ENCODE measurements at places on chromosomes 2 and 18.
A peak's percentile ranks its signal among the peaks of the same experiment; 100 is the strongest.

- no peak for DNase-seq
Measured at GRCh38 chr2:241788572-241788971, 11.9 kb downstream of the GAL3ST2 start.

GRCh38 chr2:111119822-111120252, 877 bp upstream of the BCL2L11 start:
- no peak for DNase-seq

DNA sequence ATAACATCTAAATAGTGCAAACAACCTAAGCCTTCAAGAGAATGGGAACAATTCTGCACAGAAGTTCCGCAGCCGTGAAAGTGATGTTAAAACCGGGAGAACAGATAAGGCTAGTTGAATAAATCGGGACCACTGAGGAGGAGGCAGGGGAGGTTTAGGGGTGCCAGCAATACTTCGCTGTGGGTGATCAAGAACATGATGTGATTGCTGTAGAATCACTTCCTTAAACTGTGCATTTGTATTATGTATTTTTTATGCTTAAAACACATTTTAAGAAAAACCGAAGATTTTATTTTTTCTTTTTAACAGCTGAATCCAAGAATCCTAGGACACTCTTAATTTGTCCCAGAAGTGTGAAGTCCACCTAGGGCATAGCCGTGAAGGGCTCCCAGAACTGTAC, 33.6 kb downstream of the TTC32 start:
- no peak for DNase-seq

GRCh38 chr18:60372596-60372995, at the start of gene MC4R:
Gene MC4R (minus strand): TSS chr18:60372775. CDS start chr18:60372349, 426 bp downstream.
- DNase-seq, result no peak

- DNase-seq, result no peak
Measured at GRCh38 chr2:150792780-150793300, 305.4 kb upstream of the RND3 start.

DNA sequence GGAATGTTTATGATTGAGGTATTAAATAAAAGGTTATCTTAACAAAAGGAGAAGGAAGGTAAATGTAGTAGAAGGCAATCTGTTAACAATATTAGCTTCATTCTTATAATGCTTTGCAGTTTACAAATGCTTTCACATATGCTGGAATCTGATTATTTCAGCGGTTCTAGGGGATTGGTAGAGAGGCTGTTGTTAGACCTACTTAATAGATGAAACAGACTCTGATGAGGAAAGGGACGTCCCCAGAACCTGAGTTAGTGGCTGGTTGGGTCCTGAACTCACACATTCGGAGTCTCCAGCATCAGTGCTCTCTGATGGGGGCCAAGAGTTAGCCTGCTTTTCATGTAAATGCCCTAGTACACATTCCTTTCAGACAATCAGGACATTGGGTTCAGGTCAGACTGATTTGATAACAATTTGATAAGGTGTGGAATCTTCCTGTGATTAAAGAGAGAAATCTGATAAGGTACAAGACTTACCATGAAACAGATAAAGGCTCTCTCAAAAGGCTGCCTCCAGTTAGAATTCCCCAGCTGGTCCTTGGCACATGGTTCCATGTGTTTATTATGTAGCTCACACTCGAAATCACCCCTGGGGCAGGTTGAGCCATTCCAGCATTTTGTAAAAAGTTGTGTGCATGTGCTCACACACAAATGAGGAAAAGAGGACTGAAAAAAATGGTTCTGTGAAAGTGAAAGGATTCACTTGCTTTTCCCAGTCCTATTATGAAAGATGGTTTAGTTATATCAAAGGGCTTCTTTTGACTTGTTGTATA, 103.1 kb downstream of the GPD2 start:
- no peak for DNase-seq

GRCh38 chr2:128425731-128426620, 107.3 kb upstream of the HS6ST1 start:
- no peak for DNase-seq

DNA sequence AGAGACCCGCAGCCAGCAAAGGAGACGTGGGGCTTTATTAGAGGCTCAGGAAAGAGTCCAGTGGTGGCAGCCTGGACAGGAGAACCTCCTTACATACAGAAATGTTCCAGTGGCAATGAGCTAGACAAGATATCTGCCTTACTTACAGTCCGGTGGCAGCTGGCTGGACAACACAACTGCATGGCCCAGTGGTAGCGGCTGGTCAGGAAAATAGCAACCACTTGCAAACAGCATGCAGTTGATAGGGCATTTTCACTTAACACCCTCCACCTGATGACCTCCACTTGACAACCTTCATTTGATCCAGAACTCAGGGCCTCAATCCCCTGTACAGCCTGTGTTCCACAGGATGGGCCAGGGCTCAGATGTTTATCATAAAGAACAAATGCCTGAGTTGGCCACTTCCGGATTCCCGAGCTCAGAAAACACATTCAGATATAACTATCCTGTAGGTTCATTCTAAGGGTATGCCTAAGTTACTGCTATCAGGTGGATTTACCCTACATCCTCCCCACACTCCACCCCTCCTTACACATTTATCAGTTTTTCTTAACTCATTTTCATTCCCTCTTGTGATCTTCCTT, 63.3 kb upstream of the ITPRID2 start:
- no peak for DNase-seq

- no peak for DNase-seq
Measured at GRCh38 chr2:73852020-73852419, 23.3 kb downstream of the STAMBP start.

- DNase-seq, result no peak
Measured at GRCh38 chr2:188114014-188114413, 177.7 kb upstream of the GULP1 start.

GRCh38 chr2:240355001-240355891, 80.2 kb upstream of the GPC1 start:
- no peak for DNase-seq

- DNase-seq, result no peak
Measured at GRCh38 chr2:7116511-7116910, 199.3 kb downstream of the RNF144A start.

GRCh38 chr2:227461811-227462461, 10.0 kb upstream of the AGFG1 start:
- no peak for DNase-seq

DNA sequence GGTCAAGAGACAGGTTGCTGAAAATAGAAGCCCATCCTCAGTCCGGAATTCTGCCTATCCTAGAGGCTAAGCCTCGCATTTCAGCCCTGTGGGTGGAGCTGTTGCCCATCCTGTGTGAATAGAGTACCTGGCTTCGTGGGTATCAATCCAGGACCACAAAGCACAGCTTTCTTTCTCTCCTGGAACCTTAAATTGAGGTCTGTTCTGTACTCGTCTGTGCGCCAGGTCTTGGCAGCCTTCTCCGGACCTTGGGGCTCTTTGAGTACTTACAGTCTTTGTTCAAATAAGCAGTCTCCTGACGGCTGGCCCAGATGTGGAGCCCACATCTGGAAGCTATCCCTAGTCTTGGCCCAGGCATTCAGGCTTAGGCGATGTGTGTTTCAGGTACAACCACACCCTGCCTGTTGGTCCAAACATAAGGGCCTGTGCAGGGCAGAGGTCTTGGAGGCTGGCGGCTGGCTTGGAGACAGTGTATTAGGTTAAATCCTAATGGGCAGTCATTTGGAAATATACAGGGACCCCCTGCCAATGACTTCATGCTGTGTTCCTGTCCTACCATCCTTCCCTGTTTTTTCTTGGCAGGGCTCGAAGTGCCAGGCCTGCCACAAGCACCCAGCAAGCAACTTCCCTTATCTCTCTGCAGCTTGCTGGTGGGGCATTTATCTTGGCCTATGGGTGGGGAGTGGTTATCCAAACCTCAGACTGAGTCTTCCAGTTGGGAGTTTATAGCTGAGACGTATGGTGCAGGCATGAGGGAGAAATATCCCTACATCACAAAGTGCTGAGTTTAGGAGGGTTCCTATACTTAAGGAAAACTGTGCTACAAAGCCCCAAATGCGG, 294.1 kb downstream of the BCL2 start:
- DNase-seq, result no peak

DNA sequence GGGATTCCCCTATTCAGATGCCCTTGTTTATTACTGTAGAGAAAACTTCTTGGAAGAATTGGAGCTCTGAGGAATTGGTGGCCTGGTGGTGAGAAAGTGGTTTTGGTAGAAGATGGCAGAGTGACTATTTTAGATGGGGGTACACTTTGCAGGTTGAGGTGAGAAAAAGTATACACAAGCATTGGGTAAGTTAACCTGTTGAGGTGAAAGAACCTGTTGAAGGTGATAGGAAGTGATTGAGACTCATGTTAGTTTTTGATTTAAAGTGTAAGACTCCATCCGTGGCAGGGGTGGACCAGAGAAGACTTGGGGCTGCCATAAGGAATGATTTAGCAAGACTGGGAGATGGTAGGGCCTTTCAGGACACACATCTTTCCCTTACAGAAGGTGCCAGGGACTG, 3.1 kb downstream of the CCT7 start:
- no peak for DNase-seq

DNA sequence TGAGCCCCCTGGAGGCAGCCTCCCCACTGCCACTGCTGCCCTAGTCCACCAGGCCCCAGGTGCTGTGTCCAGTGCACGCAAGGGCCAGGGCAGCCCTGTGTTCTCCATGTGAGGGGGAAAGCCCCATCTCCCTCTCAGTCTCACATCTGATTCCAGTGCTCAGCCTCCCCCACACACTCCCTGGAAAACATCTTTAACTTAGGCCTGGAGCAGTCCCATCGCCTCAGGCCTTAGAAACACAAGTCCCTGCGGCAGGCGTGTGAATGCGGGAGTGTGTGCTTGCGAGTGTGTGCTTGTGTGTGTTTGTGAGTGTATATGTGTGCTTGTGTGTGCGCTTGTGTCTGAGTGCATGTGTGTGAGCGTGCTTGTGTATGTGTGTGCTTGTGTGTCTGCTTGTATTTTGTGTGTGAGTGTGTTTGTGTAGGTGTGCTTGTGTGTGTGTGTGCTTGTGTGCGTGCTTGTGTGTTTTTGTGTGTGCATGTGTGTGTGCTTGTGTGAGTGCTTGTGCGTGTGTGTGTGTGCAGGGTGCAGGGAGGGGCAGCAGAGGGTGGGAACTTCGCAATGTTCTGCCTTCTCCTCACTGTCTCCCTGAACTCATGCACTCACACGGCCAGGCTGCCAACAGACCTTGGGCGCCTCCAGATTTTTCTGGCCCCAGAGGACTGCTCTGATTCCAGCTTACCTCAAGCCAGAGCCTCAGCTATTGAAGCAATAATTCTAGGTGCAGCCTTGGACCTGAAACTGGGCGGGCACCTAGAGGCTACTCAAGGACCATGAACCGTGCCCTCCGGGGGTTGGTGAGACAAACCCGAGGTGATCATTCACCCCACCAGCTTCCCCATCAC, 139.6 kb downstream of the CABLES1 start:
- DNase-seq, result no peak

- DNase-seq, result no peak
Measured at GRCh38 chr2:44326548-44327264, 34.6 kb downstream of the PREPL start.

- DNase-seq, result peak; percentile 10
Measured at GRCh38 chr2:195533771-195534642, 123.0 kb upstream of the SLC39A10 start.

DNA sequence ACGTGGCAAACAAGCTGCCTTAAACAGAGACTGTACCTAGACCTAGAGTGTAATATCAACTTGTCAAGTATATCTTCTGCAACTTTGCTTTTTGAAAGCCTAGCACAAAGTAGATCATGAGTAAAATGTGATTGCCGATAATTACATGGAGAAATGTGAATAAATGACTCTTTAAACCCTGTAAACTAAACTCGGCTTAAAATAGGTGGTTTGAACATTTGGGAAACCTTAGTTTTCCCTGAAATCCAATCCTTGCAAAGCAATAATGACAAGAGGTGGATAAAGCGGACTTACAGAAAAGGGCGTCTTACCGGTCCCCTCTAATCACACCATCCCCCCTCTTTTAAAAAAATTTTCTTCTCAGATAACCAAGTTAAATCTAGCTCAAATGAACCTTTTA, 549 bp upstream of the PSMD14 start:
- DNase-seq, result no peak

GRCh38 chr2:129619471-129619870, 360.0 kb upstream of the RAB6C start:
- DNase-seq, result no peak

- no peak for DNase-seq
Measured at GRCh38 chr18:58856881-58857280, 7.8 kb upstream of the ZNF532 start.

- no peak for DNase-seq
Measured at GRCh38 chr2:130834931-130835765, 1.6 kb upstream of the ARHGEF4 start.

DNA sequence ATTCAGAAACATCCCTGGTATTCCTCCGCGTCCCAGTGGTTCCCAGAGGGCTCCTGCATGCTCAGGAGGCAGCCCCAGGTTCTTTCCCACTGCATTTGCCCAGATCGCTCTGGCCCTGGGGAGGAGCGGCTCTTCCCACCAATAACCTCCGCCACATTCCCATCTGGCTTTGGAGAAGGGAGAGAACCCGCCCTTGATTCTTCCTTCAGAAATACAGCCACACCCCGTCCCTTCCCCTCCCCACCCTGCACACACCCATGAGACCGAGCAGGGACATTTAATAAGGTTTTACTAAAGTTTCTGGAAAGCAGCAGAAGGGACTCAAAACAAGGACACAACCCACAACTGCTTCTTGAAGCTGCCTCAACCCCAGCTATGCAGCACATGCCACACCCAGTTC, 21.9 kb downstream of the ARID5A start:
- DNase-seq, result no peak

- DNase-seq, result no peak
Measured at GRCh38 chr2:40457366-40457765, 5.5 kb upstream of the SLC8A1 start.

DNA sequence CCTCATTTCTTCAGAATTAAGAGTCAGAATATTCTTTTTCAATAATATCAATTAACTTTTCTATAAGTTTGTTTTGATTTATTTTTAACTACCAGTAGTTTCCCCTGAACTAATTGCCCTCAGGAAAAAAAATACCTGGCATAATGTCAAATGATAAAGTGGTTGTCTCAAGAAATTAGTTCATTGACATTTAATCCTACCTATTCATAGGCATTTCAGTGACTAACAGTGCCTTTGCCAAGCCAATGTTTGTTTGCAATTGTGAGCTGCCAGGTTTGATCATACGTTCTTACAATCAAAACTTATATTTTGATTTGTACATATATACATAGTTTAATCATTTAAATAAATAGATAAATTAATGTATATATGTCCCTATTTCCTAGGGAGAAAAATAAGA, 267.3 kb upstream of the MC4R start:
- DNase-seq, result no peak

- DNase-seq, result no peak
Measured at GRCh38 chr2:44748-45341, 1.5 kb downstream of the FAM110C start.

DNA sequence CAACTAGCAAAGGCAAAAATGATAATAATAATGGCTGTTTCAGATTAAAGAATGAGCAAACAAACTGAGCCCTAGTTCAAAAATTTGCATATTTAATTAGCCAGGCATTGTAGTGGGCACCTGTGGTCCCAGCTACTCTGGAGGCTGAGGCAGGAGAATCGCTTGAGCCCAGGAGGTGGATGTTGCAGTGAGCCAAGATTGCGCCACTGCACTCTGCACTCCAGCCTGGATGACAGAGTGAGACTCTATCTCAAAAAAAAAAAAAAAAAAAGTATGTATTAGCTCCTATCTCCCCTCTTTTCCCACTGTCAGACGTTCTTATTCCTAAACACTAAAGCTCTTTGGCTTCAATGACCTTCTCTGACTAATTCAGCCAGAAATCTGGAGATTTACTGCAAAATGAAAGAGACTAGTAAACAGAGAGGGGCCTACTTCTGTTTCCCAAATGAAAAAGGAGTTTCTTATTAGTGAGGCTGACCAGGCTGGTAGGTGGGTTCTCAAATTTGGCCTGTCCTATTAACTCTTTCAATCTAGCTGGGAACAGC, 3.9 kb upstream of the SRBD1 start:
- no peak for DNase-seq
